Activated CD4-positive, alpha-beta T cell treated with anti-CD3 and anti-CD28 coated beads, Interleukin-10, Interleukin-2, amounts not matched to agents 100 ng/mL and 50 ng/mL, durations not matched to agents 16 hours and 8 hours (primary cell): ENCODE measurements at places on chromosomes 12 and 14.
A peak's percentile ranks its signal among the peaks of the same experiment; 100 is the strongest.

DNA sequence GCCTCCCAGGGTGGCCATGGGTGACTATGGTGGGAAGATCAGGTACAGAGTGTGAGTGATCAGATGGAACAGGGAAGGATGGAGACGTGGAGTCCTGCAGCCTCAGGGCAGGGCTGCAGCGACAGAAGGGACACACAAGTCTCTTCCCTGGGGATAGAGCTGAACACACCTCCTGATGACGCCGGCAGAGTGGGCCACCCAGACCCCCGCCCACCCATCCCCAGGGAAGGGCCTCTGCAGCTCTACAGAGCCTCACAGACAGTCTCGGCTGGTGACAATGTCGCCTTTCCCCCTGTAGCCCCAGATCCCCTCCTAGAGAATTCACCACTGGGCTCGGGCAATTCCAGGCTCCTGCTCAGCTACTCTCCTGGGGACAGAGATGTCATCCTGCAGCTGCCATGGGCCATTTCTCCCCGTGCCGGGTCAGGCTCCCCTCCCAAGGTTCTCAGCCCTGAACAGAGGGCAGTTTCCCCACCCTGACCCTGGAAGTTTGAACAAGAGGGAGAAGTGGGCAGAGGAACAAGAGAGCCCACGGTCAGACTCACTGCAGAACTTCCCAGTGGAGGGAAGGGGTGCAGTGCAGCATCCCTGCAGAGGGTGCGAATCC lies 115.7 kb downstream of the NCOR2 start:
- DNase-seq: no peak

DNA sequence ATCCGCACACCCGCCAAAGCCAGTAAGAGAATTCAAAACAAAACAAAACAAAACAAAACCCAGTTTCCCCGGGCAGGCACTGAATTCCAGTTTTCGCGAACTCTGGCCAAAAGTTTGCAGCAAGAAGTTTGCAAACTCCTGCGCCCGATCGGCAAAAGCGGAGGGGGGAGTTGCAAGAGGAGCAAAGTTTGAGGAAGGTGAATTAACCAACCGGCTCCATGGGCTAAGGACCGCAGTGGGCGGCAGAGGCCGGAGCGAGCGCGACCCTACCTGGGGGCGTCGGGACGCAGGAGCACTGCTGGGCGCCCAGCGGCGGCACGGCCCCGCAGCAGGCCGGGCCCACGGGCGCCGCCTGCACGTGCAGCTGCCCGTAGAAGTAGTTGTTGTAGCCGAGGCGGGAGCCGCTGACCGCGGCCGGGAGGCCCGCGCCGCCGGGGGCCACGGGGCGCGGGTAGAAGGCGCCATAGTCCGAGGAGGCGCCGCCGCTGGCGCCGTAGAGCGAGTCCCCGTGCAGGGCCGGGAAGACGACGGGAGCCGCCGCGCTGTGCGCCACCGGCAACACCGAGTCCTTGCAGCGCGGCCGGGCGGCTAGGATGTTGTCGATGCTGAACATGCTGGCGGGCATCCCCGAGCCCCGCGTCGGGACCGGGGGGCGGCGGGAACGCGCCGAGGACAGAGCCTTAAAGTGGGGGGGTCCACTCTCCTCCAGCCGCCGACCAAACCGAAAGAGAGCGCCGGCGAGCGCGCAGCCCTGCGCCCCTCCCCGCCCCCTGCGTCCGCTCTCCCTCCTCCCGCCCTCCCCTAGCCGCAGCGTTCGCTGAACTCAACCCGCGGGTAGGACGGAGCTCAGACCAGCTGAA lies at the start of gene GSC:
GSC (minus strand) TSS at position 723 of the 860 bp plus-strand sequence; CDS start at position 625, 98 bp downstream.
- peak; percentile 25 for DNase-seq

DNA sequence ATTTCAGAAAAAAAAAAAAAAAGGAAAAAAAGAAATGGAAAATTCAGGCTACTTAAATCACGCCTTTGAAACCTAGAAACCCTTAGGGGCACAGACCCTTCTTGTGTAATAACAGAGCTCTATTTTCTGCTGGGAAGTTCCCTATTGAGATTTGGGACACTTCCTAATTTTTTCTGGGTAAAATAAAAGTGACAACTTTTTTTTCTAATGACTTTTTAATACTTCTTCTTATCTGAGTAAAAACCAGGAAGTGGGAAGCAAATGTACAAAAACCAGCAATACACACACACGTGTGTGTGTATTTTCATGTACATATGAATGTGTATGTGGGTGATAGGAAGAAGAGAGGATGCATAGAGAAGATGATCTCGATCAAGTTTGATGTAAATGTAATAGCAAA lies 35.8 kb downstream of the ETV6 start:
- DNase-seq: no peak

GRCh38 chr12:10126413-10126812 lies 3.6 kb downstream of the CLEC7A start:
- peak; percentile 21 for DNase-seq

DNA sequence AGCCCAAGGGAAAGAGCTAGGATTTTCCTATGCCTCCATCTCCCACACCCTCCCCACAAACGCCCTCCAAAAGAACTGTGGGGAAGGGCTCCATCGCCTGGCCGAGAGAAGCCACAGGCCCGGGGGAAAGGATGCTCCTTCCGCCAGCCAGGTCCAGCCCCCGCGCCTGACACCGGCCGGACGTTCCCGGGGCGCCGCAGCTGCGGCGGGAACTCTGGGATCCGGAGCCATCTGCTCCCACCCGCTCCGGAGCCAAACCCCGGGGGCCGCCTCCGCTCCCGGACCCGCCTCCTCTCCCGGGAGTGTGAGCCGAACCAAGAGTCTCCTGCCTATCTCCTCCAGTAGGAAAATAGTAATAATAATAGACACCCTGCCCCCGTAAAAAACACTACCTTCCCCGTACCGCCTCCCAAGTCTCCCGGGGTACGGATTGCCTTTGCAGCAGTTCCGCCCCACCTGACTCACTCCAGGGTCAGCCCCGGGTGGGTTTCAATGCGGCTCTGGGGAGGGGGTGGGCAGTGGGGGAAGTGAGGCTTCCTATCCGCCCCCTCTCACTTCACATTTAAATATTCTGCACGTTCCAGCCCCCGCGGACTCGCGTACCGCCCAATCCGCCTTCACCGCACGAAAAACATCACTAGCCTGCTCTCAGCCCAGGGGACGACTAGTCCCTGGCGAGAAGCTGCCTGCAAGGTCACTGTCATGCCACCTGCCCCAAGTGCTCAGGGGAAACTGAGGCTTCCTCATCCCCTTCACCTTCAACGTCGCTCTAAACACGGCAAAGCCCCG lies 2.4 kb downstream of the AGAP2 start:
- DNase-seq: no peak

- no peak for DNase-seq
Observed at GRCh38 chr14:37678916-37679315, 83.5 kb downstream of the TTC6 start.

DNA sequence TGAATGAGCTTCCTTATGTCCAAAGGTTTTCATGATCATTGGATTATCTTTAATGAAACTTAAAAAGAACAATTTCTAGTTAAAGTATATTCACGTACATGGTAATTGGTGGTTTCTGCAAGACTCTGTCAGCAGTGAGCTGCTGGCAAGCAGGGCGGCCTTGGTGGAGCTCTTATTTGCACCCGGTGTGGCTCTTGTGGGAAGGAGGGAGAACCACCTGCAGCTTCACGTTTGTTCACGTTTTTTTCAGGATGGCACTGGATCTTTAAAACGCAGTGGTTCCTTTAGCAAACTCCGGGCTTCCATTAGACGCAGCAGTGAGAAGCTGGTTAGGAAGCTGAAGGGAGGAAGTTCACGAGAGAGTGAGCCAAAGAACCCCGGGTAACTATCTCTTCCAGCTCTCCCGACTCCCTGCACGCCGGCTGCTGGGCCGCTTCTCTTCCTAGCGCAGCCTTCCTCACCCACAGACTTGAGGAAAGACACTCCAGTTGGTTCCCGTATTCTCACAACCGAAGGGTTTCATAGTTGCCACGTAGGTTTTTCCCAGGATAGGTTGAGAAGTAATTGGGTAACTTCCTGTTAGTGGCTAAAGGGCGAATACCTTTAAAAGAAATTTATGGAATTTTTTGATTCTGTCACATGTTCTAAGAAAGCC lies 28.3 kb downstream of the XRCC3 start:
- no peak for DNase-seq
